Erythroblast (primary cell): ENCODE measurements at places on chromosomes 4 and X.

- peak; percentile 66 for DNase-seq
Measured at GRCh38 chr4:81351654-81352445, 119.9 kb downstream of the RASGEF1B start.

DNA sequence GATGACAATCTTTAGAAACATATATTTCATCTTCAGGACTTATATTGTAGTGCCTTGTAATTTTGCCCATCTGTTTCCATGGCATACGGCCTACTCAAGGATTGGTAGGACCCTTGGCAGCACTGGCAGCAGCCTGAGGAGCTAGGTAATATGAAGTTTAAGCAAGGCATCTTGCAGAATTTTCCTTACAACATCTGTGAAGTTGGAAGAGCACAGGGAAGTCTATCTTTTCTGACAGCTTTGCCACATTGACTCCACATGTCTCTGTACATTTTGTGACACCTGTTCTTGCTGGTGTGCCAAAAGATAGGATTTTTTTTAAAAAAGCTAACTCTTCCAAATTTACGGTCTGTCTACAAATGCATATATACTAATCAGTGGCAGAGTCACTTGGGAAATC, 1235.2 kb downstream of the PCDH7 start:
- DNase-seq = no peak

- no peak for DNase-seq
Measured at GRCh38 chr4:147777456-147778091, 45.7 kb downstream of the ARHGAP10 start.

GRCh38 chrX:97551821-97552220, 668.1 kb downstream of the RPA4 start:
- no peak for DNase-seq

- no peak for DNase-seq
Measured at GRCh38 chr4:105496899-105497298, 23.0 kb upstream of the PPA2 start.

- no peak for DNase-seq
Measured at GRCh38 chr4:185786422-185786821, 25.6 kb downstream of the SORBS2 start.

GRCh38 chr4:165991325-165992180, 118.5 kb downstream of the TLL1 start:
- no peak for DNase-seq

DNA sequence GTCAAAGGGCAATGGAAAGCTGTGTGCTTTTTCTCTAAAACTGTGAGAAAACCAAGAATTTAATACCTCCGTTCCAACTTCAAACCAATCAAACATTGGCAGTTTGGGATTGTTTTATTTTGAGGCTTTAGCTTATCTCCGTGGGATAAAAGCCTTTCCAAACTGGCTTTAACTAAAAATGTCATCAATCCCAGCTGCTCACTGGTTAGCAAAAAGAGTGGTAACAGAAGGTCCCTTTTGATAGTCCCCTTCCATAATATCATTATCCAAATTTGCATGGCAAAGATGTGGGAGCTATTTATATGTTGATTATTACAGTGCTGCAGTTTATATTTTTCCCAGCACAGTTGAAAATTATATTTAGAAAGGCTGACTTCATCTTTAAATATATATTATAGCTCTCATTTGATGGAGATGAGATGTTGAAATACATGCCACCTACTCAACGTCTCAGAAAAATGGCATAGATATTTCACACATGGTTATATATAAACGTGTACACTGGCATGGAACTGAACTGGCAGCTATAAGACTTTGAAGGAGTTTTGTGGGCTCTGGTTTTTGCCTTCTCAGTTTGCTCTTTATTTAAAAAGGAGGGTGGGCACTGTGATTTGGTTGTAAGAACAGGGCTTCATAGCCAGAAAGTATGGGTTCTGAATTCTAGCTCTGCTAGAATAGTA, 707.1 kb upstream of the SLIT2 start:
- DNase-seq = no peak

- no peak for DNase-seq
Measured at GRCh38 chr4:95250544-95251137, 298.1 kb downstream of the UNC5C start.

DNA sequence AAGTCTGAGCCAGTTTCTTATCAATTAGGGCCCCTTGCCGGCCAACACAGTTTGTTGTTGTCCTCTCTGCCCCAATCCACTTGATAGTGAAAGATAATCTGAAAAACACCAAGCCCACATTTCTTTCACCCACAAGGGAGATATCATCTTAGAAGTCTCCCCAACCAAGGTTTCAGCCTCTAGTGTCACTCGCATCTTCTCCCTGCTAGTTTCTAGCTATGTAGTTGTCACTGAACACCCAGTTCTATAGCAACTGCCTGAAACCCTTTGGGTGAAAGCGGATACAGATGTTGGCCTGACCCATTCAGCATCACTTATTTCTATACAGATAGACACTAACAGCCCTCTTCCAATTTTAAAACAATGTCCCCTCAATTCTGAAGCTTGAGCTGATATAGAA, 116.3 kb downstream of the BMP15 start:
- DNase-seq = peak; percentile 0

GRCh38 chr4:182062458-182062857, 180.7 kb upstream of the TENM3 start:
- DNase-seq = no peak

- DNase-seq = no peak
Measured at GRCh38 chr4:35793045-35793722, 451.1 kb downstream of the ARAP2 start.

DNA sequence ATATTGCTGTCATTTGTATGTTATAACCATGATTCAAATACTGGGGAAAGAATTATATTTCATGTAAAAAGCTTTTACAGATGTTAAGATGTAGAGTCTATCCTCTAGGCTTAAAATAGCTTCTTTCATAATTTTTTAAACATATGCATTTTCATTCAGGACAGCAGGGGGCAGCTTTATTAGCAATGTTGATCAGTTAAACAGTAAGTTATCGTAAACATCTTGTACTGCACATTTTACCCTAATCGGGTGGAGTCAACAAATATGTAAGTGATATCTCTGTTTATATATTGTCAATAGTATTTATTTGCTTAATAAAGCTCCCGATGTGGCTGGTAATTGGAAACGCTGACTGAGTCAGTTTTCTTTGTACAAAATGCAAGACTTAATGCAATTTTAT, 142.5 kb upstream of the MED14 start:
- peak; percentile 58 for DNase-seq

- DNase-seq = no peak
Measured at GRCh38 chr4:42710329-42710728, 53.4 kb upstream of the ATP8A1 start.
